ENCODE measurements at places on chromosomes 2 and 18. TPM values are rescaled to one million over a fixed set of nuclear protein-coding genes. Genes with fewer than 3 reads are reported as not detected.

GRCh38 chr2:9319338-9319715, 104.0 kb downstream of the ITGB1BP1 start:
- DNase-seq: no peak

GRCh38 chr2:210480079-210480478, 3.5 kb upstream of the LANCL1 start:
- DNase-seq: no peak

GRCh38 chr2:104849618-104850141, 4.2 kb upstream of the POU3F3 start:
- DNase-seq: peak; percentile 38

DNA sequence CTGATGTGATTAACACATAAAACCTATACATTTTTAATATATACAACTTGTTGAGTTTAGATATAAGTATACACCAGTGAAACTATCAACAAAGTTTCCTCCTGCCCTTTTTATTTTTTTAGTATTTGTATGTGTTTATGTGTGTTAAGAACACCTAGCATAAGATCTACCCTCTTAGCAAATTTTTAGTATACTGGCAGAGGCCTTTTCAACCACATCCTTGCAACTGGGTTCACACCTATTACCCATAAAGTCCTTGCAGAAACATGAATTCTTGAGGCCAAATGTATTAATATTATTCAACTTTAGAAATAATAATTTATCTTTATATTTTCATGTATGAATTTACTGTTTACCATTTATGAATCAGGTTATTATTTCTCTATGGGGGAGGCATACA, 119.7 kb upstream of the CRIM1 start:
- DNase-seq: no peak

GRCh38 chr2:159904127-159904958, 106.3 kb upstream of the CD302 start:
- DNase-seq: no peak

DNA sequence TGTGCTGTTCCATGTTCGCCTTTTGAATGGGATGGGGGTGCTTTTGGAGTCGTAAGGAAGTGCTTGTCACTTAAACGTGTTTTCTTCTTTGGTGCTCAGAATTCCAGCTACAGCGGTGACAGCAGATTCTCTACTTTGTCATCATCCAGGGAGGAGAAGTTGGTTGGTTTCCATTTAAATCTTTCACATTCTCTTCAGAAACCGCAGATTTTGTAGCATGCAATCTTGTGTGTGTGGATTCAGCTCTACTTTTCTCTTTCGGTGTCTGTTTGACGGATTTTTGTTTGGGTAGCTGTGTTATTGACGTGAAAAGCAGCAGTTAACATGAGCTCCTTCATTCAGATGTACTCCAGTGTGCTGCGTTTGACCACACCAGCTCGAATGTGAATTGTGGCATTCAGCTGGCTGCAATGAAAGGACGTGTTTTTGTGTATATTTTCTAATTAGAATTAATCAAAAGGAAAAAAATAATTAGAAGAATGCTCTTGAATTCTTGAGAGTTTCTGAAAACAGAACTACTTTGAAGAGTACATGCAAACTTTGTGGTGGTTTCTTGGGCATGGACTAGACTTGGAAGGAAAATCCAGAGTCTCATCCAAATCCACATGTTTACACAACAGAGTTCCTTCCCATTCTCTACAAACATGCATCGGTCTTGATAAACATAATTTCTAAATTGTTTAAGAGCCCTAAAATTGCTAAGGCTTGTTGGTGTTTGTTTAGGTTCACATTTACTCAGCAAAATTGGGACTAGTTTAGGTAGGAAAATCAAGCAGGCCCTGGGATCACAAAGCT, 68.7 kb upstream of the RBM44 start:
- no peak for DNase-seq

DNA sequence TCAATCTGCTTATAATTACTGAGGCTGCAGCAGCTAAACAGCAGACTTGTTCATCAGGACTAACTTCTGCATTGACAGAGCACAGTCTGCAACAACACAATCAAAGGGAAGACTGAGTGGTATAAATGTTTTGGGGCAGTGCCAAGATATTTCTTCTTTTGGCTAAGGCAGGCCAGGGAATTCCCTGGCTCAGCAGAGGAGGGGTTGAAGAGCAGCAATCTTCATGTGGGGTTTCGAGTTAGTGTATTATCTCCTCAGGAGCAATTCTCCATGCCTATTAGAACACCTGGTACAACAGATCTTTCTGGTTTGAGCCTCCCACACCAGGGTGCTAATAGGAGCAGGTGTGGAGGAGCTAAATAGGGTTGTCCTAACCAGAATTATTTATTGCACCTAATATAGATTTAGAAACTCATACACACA, 103.0 kb upstream of the STK17B start:
- DNase-seq: no peak

- no peak for DNase-seq
Measured at GRCh38 chr2:28704621-28705020, 47.0 kb upstream of the PPP1CB start.

DNA sequence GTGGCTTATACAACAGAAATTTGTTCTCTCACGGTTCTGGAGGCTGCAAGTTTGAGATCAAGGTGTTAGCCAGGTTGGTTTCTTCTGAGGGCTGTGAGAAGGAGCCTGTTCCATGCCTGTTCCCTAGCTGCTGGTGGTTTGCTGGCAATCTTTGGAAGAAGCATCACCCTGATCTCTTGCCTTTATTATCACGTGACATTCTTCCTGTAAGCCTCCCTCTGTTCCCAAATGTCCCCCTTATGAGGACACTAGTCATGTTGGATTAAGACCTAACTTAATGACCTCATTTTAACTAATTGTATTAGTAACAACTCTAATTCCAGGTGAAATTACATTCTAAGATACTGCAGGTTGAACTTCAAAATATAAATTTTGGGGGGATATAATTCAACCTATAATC, 135.2 kb downstream of the DPP10 start:
- no peak for DNase-seq

The SGO2 gene
- total RNA-seq: 25.4 TPM

The KCNG2 gene
- not detected for total RNA-seq

The BOK gene
- 41.5 TPM for total RNA-seq

The PASK gene
- 45.8 TPM for total RNA-seq

The AKAIN1 gene
- not detected for total RNA-seq
